Right atrium auricular region (tissue), 2 donors: ENCODE measurements at places on chromosomes 5 and 9.

GRCh38 chr9:113520109-113520642 is 56.6 kb downstream of the RGS3 start:
- no peak for DNase-seq

GRCh38 chr9:135565636-135566035 is 4.1 kb downstream of the PAEP start:
- DNase-seq, result no peak

DNA sequence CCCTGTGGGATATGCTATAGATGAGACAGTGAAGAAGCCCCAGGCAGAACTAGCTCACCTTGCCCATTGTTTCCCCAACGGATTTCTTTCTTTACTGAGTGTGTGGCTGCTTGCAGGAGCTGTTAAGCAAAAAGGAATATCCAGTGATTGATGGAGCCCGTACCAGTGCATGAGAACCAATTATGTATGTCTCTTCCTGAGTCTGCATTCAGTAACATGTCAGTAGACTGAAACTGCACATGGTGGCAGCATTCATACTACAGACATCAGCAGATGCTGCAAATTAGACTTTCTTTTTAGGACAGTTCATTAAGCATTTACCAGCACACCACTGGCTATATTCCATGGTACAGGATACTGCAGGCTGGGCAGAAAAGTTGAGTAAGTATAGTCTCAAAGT is 90.3 kb upstream of the PLCXD3 start:
- no peak for DNase-seq

DNA sequence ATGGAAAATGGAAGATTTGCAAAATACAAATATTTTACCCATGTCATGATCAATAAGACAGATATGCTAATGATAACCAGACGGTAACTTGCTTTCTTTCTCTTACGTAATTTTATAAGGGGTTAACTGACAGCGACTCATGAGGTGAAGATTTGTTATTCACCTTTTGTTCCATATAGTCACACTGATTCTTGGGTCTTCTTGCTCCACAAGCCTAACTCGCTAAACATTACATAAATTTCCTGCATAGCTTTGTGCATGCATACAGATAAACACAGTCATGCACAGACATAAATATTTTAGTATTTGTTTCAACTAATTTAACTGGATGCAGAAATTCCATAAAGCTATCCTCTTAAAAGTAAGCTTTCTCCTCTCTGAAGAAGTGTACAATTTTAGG is 225.9 kb downstream of the VPS13A start:
- no peak for DNase-seq

GRCh38 chr5:135847976-135848375 is 13.5 kb downstream of the SLC25A48 start:
- DNase-seq, result no peak

DNA sequence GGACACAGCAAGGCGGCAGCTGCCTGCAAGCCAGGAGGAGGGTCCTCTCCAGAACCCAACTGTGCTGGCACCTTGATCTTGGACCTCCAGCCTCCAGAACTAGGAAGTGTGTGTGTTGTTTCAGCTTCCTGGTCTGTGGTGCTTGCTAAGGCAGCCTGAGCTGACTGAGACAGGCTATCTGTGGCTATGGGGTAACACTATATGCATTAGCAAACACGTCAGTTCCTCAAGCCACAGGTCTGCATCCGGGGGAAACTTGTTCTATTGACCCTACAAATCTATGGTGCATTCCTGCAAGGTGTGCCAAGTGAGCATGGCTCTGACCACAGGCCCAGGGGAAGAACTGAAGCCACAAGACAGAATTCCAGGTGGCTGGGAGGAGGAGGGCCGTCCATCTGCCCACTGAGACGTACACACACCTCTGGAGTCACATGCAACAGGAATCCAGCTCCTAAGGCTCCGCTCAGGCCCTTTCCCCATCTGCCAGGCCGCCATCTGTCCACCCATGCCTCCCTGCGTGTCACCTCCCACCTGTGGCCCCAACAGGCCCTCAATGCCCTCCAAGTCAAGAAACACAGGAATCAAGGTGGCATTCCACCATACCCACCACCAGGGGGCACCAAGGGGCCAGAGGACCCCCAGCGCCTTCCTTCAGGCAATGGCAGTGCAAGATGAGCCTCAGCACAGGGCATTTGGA is 174.9 kb downstream of the ROR2 start:
- DNase-seq, result no peak

DNA sequence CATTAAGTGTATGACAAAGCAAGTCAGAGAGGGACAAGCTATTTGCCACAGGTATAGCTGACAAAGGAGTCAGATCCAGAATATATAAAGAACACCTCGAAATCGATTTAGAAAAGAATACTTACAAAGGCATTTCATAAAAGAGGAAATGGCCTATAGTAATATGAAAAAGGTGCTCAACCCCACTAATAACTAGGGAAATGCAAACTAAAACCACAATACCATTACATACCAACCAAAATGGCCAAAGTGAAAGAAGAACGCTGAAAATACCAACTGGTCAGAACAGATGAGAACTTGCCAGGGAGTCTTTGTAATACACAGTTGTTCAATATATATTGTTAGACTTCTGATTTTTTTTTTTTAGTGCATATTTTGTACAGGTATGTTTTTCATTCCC is 152.9 kb downstream of the CDC42SE2 start:
- DNase-seq, result no peak

GRCh38 chr5:170345971-170346370 is 43.2 kb downstream of the KCNMB1 start:
- no peak for DNase-seq

DNA sequence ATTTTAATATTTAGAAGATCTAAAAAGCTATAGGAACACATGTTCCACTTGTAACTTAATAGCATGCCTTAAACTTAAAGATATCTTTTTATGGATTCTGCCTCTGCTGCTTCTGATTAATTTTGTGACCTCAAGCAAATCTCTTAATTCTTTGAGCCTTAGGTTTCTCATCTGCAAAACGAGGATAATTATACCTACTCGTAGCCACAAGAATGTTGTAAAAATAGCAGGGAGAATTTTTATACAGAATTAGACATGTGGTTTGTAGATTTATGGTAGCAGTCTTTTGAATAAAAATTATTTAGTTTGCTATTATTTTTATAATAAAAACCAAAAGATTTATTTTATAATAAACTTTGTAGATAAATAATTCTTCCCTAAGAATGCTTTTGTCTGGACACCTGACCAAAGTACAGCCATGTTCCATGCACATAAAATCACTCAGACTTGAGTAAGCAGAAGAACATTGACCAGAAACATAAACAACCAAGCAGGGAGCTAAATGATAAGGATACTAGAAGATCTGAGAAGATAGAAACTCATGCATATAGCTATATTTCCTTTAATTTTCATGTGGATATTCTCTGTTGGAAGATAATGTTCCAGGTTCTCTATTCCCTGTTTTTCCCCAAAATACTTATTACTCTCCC is 18.5 kb downstream of the C9orf85 start:
- no peak for DNase-seq
